ENCODE measurements at places on chromosomes 4 and X. TPM values are rescaled to one million over a fixed set of nuclear protein-coding genes. Genes with fewer than 3 reads are reported as not detected.

The CCNB3 gene
- polyA plus RNA-seq: 0.54 TPM

The DGKK gene
- polyA plus RNA-seq: not detected

The AWAT1 gene
- polyA plus RNA-seq: 0.03 TPM

The MAGT1 gene
- polyA plus RNA-seq: 36.4 TPM

The PDGFC gene
- 3.9 TPM for polyA plus RNA-seq

The PYURF gene
- 114 TPM for polyA plus RNA-seq

The RASL11B gene
- not detected for polyA plus RNA-seq

The MCUB gene
- 4.2 TPM for polyA plus RNA-seq

The KLHL13 gene
- polyA plus RNA-seq: 4.2 TPM

The IQSEC2 gene
- polyA plus RNA-seq: 14.9 TPM

The KDR gene
- 0.81 TPM for polyA plus RNA-seq

The PCYT1B gene
- not detected for polyA plus RNA-seq

The TMEM184C gene
- 6.3 TPM for polyA plus RNA-seq

The ALAS2 gene
- 3.7 TPM for polyA plus RNA-seq

The NPY1R gene
- 1.5 TPM for polyA plus RNA-seq

The CXorf65 gene
- 2.2 TPM for polyA plus RNA-seq

The ATP2B3 gene
- polyA plus RNA-seq: 0.30 TPM

The WAS gene
- polyA plus RNA-seq: 4.7 TPM

The DRD5 gene
- polyA plus RNA-seq: 0.19 TPM

The TASL gene
- 1.4 TPM for polyA plus RNA-seq

The MGARP gene
- 0.35 TPM for polyA plus RNA-seq

The TMPRSS11A gene
- polyA plus RNA-seq: not detected

The NR3C2 gene
- 8.4 TPM for polyA plus RNA-seq

The SH3RF1 gene
- polyA plus RNA-seq: 35.6 TPM

The SATL1 gene
- polyA plus RNA-seq: not detected

The IL13RA1 gene
- polyA plus RNA-seq: 37.8 TPM

The PCDH11X gene
- 0.03 TPM for polyA plus RNA-seq

Data from small intestine (tissue), 16 donors.